ENCODE measurements at places on chromosomes 11 and 22.

- DNase-seq: no peak
These were observed 60.9 kb upstream of the HSPA8 start for GRCh38 chr11:123122852-123123251.

DNA sequence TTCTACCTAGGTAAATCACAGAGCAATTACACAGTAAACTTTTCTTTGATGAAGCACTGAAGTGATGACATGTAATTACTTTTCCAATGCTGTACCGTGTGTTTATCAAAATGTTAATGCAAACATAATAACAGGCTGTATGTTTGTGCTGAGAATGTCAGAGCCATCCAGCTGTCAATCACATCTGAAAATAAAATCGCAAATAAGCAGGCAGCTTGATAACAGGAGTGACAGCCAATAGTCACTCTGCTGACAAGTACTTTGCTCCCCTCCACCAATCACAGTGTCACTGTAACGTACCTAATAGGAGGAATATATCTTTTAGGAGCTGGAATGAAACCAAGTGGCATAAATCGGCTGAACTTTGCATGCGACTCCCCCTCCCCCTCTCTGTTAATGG lies 119.7 kb downstream of the KIRREL3 start:
- no peak for DNase-seq

GRCh38 chr11:985406-985805 lies 51.1 kb downstream of the MUC6 start:
- DNase-seq: no peak

DNA sequence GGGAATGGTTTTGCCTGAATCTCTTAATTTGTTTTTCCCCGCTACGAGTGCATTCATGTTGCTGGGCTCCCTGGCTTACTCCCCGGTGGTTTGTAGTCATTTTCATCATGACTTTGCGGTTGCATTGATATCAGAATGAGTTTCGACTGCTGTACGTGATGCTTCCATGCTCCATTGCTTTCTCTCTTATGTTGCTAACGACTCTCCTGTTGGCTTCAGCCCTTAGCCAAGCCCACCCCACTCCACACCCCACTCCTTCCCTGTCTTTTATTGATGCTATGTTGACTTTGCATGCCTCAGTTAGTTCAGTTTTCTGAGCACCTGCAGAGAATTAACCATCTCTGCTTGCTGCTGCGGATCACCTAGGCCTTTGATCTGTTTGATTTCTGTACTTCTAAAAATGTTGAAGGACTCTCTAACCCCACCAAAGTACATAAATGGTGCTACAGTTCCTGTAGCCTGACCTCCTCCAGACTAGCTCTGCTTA lies 65.3 kb downstream of the ARFGAP2 start:
- DNase-seq: no peak

DNA sequence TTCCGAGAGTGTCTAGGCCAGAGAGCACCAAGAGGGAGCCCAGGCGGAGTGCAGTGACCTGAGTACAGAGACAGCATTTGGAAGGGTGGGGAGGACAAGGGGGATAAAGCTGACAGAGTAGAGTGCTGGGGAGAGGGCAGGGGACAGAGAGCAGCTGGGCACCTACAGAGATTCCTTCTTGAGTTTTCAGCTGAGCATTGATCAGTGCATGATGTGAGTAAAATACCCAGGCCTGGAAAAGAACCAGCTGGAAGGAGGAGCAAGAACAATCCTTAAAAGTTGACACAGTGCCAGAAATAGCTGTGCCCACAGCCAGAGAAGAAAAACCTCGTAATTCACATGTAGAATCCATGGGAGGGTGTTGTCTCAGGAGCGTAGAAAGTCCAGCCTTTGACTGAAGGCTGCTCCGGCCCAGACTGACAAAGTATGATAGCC lies 33.9 kb upstream of the PANX2 start:
- no peak for DNase-seq

DNA sequence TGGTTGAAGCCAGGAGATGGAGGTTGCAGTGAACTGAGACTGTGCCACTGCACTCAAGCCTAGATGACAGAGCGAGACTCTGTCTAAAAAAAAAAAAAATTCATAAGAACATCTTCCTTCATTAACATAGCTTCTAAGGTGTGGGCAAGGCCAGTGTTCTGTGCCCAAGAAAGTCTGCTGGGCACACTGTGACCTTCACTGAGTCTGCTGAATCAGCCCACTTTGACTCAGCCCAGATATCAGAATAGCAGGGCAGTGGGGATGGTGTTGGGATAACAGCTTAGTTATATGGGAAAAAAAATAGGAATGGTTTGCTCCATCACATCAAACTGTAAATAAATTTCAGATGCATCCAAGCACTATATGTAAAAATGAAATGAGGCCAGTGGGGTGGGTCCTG lies 32.4 kb upstream of the XBP1 start:
- DNase-seq: no peak

DNA sequence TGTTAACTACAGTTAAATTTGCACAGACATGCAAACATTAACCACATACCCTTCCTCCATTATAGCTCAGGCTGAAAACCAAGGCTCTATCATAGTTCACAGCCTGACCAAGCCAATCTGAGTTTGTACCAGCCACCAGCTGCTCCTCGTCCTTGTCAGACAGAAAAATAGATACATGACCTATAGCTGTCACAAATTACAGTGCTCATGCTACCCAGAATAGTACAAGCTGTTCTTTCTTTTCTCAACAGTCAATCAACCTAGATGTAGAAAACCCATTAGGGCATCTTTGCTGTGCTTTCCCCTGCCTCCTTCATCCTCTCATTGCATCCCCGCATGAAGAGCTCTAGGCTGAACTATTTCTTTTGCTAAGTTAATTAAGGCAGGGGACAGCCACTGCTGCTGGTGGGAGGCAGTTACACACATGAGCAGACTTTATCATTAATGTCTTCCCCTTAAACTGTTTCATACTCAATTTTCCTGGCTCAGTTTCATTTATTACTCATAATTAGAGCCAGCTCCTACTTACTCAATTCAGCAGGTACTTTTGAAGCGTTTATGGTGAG lies 148.3 kb downstream of the TRPC6 start:
- no peak for DNase-seq
